Hepatocyte (in vitro differentiated cells): ENCODE measurements at places on chromosomes 5 and 9. TPM values are rescaled to one million over a fixed set of nuclear protein-coding genes. Genes with fewer than 3 reads are reported as not detected.
A peak's percentile ranks its signal among the peaks of the same experiment; 100 is the strongest.

Gene MAML1
- 14.2 and 15.9 TPM in 2 replicates for total RNA-seq

Gene ZNF366
- 0.20 and 2.5 TPM in 2 replicates for total RNA-seq

Gene WWC1
- total RNA-seq = 22.6 and 27.6 TPM in 2 replicates

Gene COX7C
- total RNA-seq = 541 and 620 TPM in 2 replicates

Gene GFRA3
- 1.6 and 2.2 TPM in 2 replicates for total RNA-seq

Gene PSD2
- total RNA-seq = not detected in 2 replicates

Gene WHRN
- 3.2 and 3.7 TPM in 2 replicates for total RNA-seq

Gene ARL14EPL
- total RNA-seq = 0.07 TPM in 1 of 2 replicates, not detected in the other

Gene SHISAL2B
- not detected in 2 replicates for total RNA-seq

Gene PCDHA11
- total RNA-seq = 1.8 and 4.5 TPM in 2 replicates

GRCh38 chr5:140322751-140323731 lies 20.1 kb upstream of the PFDN1 start:
- no peak overlapping the region for H3K4me3 ChIP-seq
- H3K36me3 ChIP-seq = no peaks in the 10 kb centered on the region
- DNase-seq = peak; percentile 40
- H3K27ac ChIP-seq = no peak overlapping the region
- no peaks in the 10 kb centered on the region for H3K27me3 ChIP-seq
- H3K4me1 ChIP-seq = peaks cover 14% of the 10 kb centered on the region

GRCh38 chr5:54608423-54609085 lies 91.0 kb downstream of the SNX18 start:
- H3K4me1 ChIP-seq = no peaks in the 10 kb centered on the region
- H3K36me3 ChIP-seq = no peaks in the 10 kb centered on the region
- H3K27ac ChIP-seq = no peak overlapping the region
- H3K27me3 ChIP-seq = no peaks in the 10 kb centered on the region
- no peak overlapping the region for H3K4me3 ChIP-seq

GRCh38 chr5:58854441-58854840 lies 271.6 kb downstream of the RAB3C start:
- no peaks in the 10 kb centered on the region for H3K27me3 ChIP-seq
- no peaks in the 10 kb centered on the region for H3K36me3 ChIP-seq
- no peak for DNase-seq
- H3K27ac ChIP-seq = no peak overlapping the region
- H3K4me3 ChIP-seq = no peak overlapping the region

- no peak for DNase-seq
- peak overlapping the region; percentile 62 for H3K27ac ChIP-seq
- no peak overlapping the region for H3K4me3 ChIP-seq
- H3K4me1 ChIP-seq = peaks cover 20% of the 10 kb centered on the region
- no peaks in the 10 kb centered on the region for H3K36me3 ChIP-seq
- no peaks in the 10 kb centered on the region for H3K27me3 ChIP-seq
Measured at GRCh38 chr5:95711501-95712346, 19.4 kb upstream of the RHOBTB3 start.

GRCh38 chr9:127212453-127212852 lies 52.1 kb upstream of the GARNL3 start:
- no peaks in the 10 kb centered on the region for H3K27me3 ChIP-seq
- H3K27ac ChIP-seq = no peak overlapping the region
- H3K36me3 ChIP-seq = no peaks in the 10 kb centered on the region
- no peaks in the 10 kb centered on the region for H3K4me1 ChIP-seq
- no peak for DNase-seq

GRCh38 chr9:136004712-136005111 lies 43.5 kb upstream of the UBAC1 start:
- H3K4me1 ChIP-seq = peaks cover 50% of the 10 kb centered on the region
- H3K4me3 ChIP-seq = no peak overlapping the region
- no peaks in the 10 kb centered on the region for H3K27me3 ChIP-seq

GRCh38 chr9:127187231-127187956 lies 65.0 kb upstream of the ANGPTL2 start:
- no peaks in the 10 kb centered on the region for H3K27me3 ChIP-seq
- DNase-seq = peak; percentile 88
- no peaks in the 10 kb centered on the region for H3K36me3 ChIP-seq
- peaks cover 16% of the 10 kb centered on the region for H3K4me1 ChIP-seq
- peak overlapping the region; percentile 98 for H3K27ac ChIP-seq
- H3K4me3 ChIP-seq = no peak overlapping the region

GRCh38 chr5:99000876-99001275 lies 72.1 kb upstream of the CHD1 start:
- H3K27ac ChIP-seq = no peak overlapping the region
- no peak overlapping the region for H3K4me3 ChIP-seq

- H3K4me3 ChIP-seq = no peak overlapping the region
- H3K27me3 ChIP-seq = no peaks in the 10 kb centered on the region
- peak; percentile 19 for DNase-seq
- no peaks in the 10 kb centered on the region for H3K36me3 ChIP-seq
- H3K4me1 ChIP-seq = no peaks in the 10 kb centered on the region
Measured at GRCh38 chr9:101639785-101640665, 45.3 kb upstream of the PPP3R2 start.

- peak; percentile 26 for DNase-seq
- peak overlapping the region; percentile 32 for H3K4me3 ChIP-seq
- H3K27me3 ChIP-seq = peaks cover 73% of the 10 kb centered on the region
- no peak overlapping the region for H3K27ac ChIP-seq
- peaks cover 11% of the 10 kb centered on the region for H3K4me1 ChIP-seq
Measured at GRCh38 chr9:84670138-84671041, 861 bp downstream of the NTRK2 start.

DNA sequence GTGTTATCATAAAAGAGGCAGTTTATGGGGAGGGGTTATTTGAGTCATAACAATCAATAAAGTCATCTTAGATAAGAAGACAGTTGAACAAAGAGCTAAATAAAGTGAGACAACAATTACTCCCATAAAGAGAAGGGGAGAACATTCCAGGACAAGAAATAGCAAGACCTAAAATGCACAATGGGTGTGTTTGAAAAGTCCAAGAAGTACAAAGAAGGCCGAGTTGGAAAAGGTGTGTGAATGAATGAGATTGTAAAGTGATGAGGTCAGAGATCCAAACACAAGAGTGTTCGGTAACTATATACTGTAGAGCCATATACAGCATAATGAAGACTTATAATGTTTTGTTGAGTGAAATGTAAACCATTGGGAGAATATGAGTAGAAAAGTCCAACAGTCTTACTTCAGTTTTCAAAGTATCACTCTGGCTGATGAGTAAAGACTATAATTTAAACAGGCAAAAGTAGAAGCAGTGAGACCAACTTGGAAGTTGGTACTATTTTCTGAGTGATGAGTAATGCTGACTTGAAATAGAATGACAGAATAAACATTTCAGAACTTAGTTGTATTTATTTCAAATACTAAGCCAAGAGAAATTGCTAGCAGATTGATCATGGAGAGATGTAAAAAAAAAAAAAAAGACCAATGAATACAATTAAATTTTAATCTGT lies 868.7 kb upstream of the CDH9 start:
- no peaks in the 10 kb centered on the region for H3K36me3 ChIP-seq
- peak overlapping the region; percentile 35 for H3K27ac ChIP-seq
- H3K27me3 ChIP-seq = no peaks in the 10 kb centered on the region
- peak; percentile 15 for DNase-seq
- no peak overlapping the region for H3K4me3 ChIP-seq

GRCh38 chr5:113373426-113373825 lies 61.4 kb downstream of the TSSK1B start:
- no peaks in the 10 kb centered on the region for H3K36me3 ChIP-seq
- H3K27me3 ChIP-seq = no peaks in the 10 kb centered on the region
- H3K27ac ChIP-seq = no peak overlapping the region
- no peak for DNase-seq
- H3K4me3 ChIP-seq = no peak overlapping the region
- no peaks in the 10 kb centered on the region for H3K4me1 ChIP-seq

GRCh38 chr9:105244734-105245028 lies 230 bp downstream of the SLC44A1 start:
- no peak for DNase-seq
- H3K36me3 ChIP-seq = no peaks in the 10 kb centered on the region
- peak overlapping the region; percentile 66 for H3K4me3 ChIP-seq
- H3K4me1 ChIP-seq = peaks cover 38% of the 10 kb centered on the region

DNA sequence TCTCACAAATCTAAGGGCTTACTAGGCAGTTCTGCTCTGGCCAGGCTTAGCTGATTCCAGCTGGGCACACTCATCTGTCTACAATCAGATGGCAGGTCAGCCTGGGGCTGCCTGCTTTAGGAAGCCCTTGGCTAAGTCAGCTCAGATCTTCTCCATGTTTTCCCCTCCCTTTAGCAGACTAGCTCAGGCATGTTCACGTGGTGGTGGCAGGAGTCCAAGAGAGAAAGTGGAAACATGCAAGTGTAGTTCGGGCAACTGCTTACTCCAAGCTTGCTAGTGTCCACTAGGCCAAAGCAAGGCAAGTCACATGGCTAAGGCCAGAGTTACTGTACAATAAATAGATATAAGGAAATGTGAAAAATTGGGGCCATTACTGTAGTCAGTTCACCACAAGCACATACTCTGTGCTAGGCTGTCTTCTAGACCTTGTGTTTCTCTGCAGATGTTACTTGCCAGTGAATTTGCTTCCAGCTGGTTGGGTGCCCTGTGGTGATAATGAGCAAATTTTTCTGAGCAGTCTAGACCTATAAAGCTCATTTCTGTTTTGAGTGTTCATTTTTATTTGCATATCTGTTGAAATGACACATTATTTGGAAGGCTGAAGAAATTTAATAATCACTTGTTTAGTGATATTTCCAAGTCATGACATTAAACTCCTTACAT lies 38.3 kb downstream of the RECK start:
- peaks cover 13% of the 10 kb centered on the region for H3K4me1 ChIP-seq
- no peak overlapping the region for H3K4me3 ChIP-seq
- peak; percentile 65 for DNase-seq
- no peaks in the 10 kb centered on the region for H3K27me3 ChIP-seq

GRCh38 chr9:14159440-14160216 lies 154.3 kb downstream of the NFIB start:
- no peaks in the 10 kb centered on the region for H3K27me3 ChIP-seq
- no peaks in the 10 kb centered on the region for H3K4me1 ChIP-seq
